Stimulated activated CD8-positive, alpha-beta memory T cell treated with anti-CD3 and anti-CD28 coated beads, Interleukin-15, amount 100 ng/mL, for 1 hour (primary cell): ENCODE measurements at places on chromosomes 16 and 17.
A peak's percentile ranks its signal among the peaks of the same experiment; 100 is the strongest.

DNA sequence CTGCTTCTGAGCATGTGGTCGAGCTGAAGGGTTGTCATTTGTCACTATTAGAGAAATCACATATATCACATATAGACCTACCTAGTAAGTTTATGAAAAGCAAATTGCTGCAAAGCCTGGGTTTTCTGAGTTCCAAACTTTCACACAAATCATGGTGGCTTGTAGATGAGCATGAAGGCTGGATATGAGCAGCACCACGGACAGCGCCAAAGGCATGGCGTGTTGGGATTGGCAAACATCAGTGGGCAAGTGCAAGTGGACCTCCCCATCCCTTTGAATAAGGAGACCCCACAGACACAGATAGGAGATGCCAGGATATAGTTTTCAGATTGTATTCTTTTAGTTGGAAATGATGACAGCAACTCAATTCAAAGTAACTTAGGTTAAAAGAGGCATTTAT lies 77.6 kb upstream of the CACNG3 start:
- no peak for DNase-seq

DNA sequence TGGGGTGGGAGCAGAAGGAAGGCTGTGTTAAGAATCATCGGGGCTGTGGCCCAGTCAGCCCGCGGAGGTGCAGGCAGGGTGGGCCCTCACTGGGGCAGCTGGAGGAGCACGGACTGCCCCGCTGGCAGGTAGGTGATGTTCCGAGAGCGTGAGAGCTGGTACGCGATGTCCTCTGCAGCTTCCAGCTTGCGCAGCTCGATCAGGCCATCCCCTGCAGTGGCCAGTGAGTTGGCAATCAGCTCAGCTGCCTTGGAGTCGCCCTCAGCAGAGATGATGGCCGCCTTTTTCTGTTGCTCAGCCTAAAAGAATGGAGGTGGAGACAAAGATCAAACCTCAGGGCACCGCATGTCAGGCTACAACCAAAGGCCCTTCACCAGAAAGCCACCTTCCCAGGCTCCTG lies 9.8 kb downstream of the PHB1 start:
- no peak for DNase-seq

GRCh38 chr16:83453977-83454376 lies 353.8 kb upstream of the HSBP1 start:
- no peak for DNase-seq

DNA sequence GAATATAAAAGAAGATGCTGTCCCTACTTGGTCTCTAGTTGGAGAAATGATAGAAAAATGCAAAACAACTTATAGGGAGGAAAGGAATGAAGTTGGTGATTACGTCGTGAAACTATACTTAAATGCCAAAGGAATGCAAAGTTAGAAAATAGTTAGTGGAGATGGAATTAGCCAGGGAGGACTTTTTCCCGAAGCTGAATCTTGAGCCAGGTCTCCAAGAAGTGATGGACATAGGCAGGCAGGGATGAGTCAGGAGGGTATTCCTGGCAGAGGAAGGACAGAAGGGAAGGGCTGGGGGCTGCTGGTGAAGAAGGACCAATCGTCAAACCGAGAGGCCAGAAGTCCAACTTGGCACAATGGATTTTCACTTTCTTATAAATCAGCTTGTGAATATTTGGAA lies 1.8 kb downstream of the SNTB2 start:
- DNase-seq, result no peak

DNA sequence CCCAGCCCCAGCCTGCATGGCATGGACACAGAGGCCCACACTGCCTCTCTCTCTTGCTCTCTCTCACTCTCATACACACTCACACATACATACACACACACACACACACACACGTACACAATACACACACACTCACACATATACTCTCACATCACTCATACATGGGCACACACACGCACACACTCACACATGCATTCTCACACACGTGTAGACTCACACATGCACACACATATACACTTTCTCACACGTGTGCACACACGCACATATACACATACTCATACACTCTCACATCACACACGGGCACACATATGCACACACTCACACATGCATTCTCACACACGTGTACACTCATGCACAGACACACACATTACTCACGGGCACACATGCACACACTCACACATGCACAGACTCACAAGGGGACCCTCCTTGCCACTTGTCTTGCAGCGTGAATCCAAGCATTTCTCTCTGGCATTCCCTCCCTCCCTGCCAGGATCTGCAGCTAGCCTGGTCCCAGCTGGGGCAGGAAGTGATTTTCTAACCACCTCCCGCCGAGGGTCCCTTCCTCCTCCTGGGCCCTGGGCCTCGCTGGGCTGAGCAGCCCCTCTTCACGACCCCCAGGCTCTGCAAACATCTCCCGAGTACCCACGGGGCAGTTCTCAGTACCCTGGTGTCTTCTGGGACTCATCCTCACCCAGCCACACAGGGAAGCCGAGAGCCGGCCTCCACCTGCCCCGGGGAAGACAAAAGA lies 37.5 kb downstream of the IL21R start:
- no peak for DNase-seq

GRCh38 chr17:8435245-8436168 lies at the start of gene NDEL1:
NDEL1 (plus strand) TSS chr17:8435884; CDS start chr17:8444272, 8,388 bp downstream.
- DNase-seq, result peak; percentile 98

DNA sequence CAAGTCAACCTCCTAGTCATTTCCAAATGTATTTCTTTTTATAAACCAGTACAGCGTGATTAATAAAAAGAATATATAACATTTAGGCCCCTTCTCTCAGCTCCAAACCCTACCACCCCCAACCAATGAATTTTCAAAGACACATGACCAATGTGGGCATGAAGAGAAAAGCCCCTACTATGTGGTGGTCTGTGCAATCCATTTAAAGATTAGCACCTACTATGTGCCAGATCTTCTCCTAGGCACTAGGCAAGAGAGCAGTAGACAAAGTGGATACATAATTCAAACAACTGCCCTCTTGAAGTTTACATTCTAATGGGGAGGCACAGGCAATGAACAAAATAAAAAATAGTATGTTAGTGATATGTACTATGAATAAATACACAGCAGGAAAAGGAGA lies 19.4 kb downstream of the AXIN2 start:
- no peak for DNase-seq

DNA sequence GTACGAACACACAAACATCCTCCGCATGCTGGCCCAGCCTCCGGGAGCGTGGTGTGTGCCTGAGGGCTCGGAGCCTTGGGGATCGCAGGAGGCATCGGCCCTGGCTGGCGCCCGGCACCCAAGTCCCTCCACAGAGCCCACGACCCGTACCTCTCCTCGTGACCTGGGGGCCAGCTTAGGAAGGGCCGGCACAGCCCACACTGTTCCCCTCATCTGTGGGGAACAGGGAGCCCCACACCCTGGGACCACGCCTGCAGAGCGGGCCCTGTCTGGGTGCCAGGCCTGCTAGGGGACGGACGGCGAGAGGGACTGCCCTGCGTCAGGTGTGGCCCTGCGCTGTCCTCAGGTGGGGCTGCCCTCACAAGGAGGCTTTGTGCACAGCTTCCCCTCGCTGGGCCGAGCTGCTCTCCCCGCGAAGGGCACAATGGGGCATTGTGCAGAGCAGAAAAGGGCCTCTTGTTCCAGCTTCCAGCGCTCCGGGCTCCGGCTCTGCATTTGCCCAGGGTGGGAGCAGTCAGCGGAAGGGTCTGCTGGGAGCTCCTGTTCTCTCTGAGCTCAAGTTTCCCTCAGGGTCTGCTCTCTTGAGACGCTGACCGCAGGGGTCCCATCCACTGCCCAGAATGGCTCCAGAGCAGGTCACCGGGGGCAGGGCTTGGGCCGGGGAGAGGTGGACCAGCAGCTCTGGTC lies 1.7 kb upstream of the LMF1 start:
- no peak for DNase-seq

GRCh38 chr16:19232988-19233387 lies 52.5 kb upstream of the CLEC19A start:
- DNase-seq, result no peak
